ENCODE measurements at places on chromosomes 3 and 15. TPM values are rescaled to one million over a fixed set of nuclear protein-coding genes. Genes with fewer than 3 reads are reported as not detected.

The BRPF1 gene
- 23.9 TPM for polyA plus RNA-seq

The PODXL2 gene
- polyA plus RNA-seq: 61.0 TPM

The CRABP1 gene
- polyA plus RNA-seq: 73.0 TPM

The FAM43A gene
- polyA plus RNA-seq: 5.5 TPM

The SLC6A1 gene
- polyA plus RNA-seq: 1.4 TPM

The ZDHHC23 gene
- 8.6 TPM for polyA plus RNA-seq

The ETV5 gene
- 33.5 TPM for polyA plus RNA-seq

- DNase-seq: no peak
These were observed 19.2 kb upstream of the GSK3B start for GRCh38 chr3:120113128-120114116.

DNA sequence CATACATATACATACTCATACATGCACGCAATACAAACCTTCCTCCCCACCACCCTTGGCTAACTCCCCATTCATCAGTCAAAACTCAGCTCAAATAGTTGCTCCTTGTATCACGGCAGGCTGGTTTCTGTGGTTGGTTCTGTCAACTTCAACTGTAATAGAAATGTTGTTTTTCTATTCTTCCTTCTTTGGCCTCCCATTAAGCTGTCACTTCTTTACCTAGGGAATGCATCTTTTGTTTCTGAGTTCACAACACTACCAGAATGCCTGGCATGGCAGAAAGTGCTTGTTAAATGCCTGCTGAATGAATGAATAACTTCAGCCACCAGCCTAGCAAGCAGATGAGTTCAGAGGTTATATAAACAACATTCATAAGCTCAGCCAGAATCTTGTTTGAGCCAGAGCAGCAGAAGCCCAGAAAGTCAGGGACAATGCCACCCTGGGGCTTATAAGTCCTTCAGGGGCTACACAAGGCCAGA lies 63.1 kb downstream of the B3GALNT1 start:
- DNase-seq: peak; percentile 24

DNA sequence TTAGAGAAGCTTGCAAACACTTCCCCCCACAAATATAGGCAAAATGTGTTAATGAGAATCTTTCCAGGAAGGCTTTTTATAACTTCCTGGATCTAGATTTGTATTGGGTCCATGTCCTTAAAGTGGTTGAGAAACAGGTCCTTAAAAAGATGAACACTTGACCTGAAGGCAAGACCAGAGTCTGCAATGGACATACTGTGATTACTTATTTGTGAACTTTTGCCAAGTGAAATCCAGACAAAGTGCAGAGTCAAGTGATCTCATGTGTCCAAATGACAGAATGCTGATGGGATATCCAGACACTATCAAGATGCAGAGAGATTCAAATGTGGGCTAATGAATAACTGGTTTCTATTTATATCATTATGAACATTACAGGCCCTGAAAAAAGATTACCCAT lies 43.8 kb downstream of the FRMD4B start:
- no peak for DNase-seq

DNA sequence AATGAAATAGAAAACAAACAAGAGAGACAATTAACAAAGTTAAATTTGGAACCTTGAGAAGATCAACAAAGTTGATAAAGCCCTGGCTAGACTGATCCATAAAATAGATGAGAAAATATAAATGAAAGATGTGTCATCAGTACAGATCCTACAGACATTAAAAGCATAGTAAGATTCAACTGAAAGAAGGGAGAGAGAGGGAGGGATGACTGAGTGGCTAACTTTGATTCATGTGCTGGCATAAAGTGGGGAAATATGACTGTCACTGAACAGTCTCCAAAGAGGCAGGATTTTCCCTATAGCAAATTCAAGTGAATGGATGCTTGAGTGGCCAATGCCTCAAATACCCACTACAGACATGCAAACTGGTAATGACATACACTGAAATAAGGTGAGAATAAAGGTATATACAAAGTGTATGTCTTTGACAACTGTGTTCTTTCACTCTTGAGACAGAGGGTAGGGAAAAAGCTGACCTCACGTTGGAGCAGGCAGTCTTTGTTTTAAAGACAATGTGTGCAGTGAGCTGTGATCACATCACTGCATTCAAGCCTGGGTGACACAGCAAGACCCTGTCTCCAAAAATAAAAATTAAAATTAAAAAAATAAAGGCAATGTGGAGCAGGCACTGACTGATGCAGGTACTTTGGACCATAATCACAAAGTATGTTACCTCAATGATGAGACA lies 35.9 kb upstream of the CHD2 start:
- no peak for DNase-seq

DNA sequence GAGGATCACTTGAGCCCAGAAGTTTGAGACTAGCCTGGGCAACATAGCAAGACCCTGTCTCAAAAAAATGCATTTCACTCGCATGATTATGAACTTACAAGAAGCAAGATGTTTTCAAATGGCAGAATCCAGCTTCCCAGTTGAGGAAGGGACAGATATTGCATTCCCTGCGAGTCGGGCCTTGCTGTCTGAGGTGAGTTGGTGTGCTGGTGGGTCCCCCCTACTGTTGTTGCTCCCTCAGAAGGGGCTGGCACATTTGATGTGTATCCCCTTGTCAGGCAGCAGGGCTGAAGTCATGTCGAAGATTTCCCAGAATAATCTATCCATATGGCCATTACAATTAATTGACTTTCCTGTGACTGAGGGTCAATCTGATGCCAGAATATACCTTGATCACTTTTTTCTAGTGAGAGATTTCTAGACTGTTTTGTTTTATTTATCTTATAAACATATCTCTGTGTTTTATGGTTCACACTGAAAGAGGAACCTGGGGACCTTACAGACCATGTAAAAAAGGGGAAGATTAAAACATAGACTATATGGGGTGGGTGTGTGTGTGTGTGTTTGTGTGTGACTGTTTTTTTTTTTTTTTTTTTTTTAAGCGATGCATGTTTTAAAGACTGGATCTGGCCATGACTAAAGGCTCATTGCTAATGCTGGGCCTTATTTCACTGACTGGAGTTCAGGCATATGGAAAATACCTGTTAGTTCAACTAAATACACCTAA lies 112.1 kb upstream of the MRPS22 start:
- no peak for DNase-seq

DNA sequence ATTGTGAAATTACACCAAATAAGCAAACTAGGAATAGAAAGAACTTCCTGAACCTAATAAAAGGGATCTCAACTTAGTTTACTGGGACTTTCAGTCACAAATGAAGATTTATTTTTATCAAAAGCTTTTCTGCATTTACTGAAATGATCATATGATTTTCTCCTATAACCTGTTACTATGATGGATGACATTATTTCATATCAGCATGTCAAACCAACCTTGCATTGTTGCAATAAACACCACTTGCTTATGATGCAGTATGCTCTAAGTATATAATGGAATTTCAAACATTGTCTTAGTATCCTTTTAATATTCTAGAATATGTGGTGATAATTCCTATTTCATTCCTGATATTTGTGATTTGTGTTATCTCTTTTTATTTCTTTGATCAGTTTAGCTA lies 303.0 kb downstream of the CGGBP1 start:
- DNase-seq: no peak

GRCh38 chr3:45940004-45940780 lies 3.1 kb upstream of the CXCR6 start:
- no peak for DNase-seq

- no peak for DNase-seq
These were observed 74.7 kb downstream of the WDR76 start for GRCh38 chr15:43901495-43901894.

DNA sequence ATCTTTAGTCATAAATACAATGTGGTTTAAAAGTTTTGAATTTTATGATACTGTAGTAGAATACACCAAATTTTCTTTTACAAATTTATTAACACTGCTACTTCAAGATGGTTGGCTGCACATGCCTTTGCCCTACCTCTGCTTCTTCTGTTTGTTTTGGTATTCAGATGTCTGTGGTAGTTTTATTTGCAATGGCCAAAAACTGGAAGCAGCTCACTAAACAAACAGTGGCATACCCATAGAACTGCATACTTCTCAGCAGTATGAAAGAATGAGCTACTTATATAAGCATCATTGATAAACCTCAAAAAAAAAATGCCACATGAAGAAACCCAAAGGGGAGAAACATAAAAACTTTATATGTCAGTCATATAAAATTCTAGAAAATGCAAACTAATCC lies 19.5 kb downstream of the ARIH2 start:
- no peak for DNase-seq

DNA sequence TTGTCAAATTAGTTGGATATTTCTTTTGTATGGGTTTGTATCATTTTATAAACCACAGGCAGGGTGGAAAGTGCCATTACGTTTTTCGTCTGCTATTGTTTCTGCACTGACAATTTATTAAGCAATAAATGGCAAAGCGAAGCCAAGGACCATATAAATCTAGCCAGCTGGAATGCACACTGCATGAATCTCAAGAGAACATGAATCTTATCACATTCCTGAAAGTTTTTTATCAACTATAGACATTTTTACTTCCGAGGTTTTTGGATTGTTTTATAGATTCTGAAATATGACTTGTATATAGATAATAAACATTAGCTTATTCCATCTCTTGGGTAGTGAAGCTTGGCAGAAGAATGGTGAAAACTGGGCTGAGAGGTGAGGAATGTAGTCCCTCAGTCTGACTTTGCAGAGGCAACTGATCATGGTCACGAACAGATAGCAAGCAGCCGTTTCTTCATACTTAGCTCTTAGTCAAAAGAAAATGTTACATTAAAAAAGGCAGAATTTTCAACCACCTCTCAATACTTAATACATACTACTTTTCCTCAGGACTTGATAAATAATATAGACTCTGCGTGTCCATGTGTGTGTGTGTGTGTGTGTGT lies 102.7 kb downstream of the OSBPL10 start:
- no peak for DNase-seq

DNA sequence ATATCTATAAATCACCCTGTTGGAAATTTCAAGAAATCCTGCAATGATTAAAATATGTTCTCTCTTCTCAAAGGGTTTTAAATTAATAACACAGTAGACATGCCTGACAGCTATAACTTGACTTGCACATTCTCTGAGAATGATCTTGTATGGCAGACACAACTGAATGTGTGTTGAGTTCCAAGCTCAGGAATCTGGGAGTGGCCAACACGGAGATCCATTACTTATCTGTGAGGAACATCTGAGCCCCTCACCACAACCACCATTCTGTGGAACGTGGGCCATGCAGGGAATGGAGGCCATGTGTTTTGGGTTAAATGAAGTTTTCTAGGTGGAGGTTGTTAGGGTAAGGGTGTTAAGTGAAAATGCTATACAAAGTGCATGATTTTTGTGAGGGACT lies 105.3 kb upstream of the CHMP2B start:
- no peak for DNase-seq

GRCh38 chr3:72245183-72245811 lies 460.3 kb upstream of the PROK2 start:
- no peak for DNase-seq

GRCh38 chr3:196541684-196542445 lies 26.5 kb downstream of the WDR53 start:
- DNase-seq: no peak

- no peak for DNase-seq
These were observed 33.0 kb upstream of the CA12 start for GRCh38 chr15:63414474-63415120.

DNA sequence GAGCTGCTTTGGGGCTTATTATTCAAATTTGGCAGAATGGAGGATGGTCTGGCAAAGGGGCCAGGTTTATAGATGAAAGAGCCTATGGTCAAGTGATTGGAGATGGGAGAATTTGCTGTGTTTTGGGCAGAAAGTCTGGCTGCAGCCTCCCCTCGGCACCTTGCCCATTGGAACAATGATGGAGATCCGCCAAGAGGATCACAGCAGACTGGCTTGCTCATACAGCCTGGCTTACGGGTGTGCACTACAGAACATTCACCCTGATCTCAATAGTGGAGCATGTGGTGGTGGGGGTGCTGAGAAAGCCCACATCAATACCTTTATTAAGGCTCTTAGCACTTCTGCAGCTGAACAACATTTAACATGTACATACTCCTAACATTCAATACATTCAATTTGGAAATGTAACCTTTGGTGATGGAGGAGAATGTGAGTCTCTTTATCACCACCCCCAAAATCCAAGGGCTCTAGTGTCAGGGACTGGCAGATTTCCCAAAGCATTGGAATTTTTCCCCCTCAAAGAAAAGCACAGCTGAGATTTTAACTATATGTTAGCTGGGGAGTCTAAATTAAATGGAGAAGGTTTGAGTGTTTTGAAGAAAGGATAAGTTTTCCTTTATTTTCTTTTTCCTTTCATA lies 118.4 kb upstream of the TMC3 start:
- no peak for DNase-seq

DNA sequence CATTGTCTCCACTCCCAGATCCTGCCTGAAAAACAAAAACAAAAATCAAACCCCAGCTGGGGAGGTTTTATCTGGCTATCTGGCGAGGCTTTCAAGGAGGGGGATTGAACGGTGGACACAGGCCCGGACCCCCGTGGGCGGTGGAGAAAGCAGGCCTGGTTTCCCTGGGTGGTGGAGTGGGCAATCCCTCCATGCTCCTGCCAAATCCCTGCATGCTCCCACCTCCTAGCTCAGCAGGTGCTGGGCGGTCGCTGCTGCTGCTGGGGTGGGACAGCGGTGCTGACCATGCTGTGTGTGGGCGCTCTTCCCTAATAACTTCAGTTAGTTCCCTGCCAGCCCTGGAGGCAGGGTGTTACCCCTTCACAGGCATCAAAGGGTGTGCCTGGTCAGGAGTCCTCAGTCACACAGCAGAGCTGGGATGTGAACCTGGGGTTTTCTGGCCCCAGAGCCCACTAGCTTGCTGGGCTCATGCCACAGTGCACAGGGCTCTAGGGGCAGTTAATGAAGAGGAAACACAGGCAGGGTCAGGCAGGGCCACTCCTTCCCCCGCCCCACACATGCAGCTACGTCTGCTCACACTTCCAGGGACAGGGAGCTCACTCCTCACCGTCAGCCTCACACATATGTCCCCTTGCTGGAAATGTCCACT lies 15.9 kb upstream of the PLXND1 start:
- no peak for DNase-seq

DNA sequence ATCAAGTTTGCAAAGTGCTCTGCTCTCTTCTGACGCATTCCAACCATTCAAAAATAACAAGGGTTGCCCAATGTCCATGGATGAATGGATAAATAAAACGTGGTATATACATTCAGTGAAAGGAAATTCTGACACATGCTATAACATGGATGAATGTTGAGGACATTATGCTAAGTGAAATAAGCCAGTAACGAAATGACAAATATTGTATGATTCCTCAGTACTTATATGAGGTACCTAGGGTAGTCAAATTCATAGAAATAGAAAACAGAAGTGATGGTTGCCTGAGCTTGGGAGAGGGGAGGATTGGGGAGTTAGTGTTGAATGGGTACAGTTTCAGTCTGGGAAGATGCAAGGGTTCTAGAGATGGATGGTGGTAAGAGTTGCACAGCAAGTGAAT lies 33.9 kb downstream of the SH3BP5 start:
- no peak for DNase-seq

DNA sequence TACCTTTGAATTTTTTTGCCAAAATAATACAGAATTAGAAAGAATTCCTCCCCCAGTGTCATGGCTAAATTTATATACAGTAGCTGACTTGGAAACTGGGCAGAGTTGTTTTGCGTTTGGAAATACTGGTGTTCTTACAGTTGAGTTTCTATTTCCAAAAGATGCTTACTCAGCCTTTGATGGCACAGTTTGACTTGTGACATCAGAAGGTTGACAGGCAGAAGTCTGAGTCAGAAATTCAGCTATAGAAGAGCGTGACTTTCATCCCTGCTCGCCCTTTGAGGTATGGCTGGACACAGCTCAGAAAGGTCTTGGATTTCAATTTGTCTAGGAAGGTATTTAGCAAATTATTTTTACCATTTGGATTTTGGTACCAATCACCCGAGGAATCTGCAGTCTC lies 175.8 kb downstream of the VGLL4 start:
- no peak for DNase-seq

GRCh38 chr15:54150255-54150654 lies 172.0 kb downstream of the UNC13C start:
- DNase-seq: no peak
